ENCODE measurements at places on chromosomes 2 and 18.

DNA sequence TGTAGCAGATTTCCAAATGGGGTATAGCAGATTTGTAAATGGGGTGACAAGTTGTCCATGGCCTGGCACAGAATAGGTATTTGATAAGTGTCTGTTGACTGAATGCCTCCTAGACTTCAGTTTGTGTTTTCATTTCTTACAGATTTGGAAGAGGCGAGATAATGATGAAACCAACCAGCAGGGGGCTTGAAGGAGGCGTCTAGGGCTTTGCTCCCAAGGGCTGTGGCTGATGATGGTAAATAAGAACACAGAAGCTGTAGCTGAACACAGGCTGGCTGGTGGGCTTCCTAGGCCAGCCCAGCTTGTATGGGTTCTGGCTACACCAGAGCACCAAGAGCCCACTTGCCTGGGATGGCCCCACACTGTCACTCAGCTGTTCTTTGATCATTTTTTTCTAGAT lies 19.4 kb downstream of the SFTPB start:
- no peak for DNase-seq

DNA sequence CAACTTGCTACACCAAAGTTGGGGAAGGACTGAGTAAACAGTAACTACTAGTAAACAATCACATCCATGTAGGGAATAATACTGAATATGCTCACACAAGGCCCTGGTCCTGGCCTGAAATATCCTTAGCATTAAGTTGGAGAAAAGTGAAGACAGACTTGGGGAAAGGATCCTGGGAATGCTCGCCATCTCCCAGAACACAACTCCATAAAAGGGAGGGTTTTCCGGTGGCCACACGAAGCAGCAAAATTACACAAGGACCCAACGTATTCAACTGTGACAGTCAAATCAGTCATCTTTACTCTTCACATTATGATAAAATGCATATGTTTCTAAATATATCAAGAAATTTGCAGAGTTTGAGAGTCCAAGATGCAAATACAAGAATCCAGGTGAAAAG lies 7.3 kb downstream of the NEMP2 start:
- DNase-seq = no peak

- no peak for DNase-seq
Measured at GRCh38 chr2:45964223-45964841, 312.9 kb downstream of the PRKCE start.

DNA sequence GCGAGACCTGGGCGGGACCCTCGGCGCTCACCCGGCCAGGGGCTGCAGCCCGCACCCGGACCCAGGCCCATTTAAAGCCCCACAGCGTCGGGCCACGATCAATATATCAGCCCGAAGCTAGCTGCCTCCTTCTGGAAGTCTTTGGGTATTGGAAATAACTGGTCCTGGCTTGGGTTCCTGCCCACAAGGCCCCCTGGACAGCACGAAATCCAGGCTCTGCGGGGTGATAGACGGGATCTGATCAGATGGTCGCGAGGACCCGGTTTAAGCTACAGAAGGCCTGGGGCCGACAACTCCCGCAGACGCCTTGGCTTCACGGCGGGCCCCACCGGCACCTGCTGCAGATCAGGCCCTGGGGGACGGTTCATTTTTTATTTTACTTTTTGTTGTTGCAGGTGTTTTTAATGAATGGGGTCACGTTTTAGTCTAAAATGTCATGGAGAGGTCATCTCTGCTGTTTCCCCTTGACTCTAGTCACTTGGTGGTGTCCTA lies 362 bp upstream of the PSTPIP2 start:
- DNase-seq = no peak

- DNase-seq = no peak
Measured at GRCh38 chr2:230043461-230043860, 25.3 kb downstream of the SLC16A14 start.

DNA sequence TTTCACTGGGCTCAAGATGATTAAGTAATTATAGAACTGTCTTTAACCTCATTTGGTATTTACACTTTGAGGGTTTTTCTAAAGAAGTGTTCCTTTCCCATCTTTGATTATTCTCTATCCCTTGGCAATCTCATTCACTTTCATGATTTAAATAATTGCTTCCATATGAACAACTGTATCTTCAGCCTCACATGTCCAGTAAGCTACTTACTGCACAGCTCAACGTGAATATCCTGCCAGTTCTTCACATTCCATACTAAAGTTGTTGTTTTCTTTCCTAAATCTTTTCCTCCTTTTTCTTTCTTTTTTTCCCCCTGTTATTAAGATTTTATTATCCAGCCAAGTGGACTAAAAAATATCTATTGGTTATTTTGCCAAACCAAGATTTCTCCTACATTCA lies 37.7 kb downstream of the ZC3H15 start:
- DNase-seq = no peak

DNA sequence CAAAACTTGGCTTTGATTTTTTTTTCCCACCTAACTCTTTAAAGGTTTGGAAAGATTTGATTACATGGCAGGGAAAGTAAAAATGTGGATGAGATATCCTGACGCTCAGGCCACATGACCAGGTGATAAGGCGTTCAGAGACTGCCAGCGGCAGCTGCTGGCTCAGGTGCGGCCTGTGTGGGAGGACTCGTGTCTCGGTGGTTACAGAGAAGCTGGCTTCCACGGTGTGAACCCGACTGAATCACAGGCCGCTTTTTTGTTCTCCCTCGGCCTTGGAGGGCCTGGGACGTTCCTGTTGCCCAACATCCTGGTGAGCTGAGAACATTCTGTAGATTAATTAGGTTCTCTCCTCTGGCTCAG lies 124.2 kb upstream of the ZNF516 start:
- no peak for DNase-seq

DNA sequence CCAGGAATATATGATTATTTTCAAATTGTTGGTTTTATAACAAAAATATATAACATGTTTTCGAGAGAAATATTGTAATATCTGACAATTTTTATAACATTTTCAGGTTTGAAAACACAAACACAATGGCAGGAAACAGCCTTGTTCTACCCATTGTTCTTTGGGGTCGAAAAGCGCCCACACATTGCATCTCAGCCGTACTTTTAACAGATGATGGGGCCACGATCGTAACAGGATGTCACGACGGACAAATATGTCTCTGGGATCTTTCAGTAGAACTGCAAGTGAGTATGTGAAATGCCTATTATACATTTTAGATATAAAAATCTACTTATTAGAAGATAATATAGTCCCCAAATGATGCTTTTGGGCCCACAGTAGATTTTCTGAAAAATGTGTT lies 21.2 kb downstream of the WDR7 start:
- no peak for DNase-seq

DNA sequence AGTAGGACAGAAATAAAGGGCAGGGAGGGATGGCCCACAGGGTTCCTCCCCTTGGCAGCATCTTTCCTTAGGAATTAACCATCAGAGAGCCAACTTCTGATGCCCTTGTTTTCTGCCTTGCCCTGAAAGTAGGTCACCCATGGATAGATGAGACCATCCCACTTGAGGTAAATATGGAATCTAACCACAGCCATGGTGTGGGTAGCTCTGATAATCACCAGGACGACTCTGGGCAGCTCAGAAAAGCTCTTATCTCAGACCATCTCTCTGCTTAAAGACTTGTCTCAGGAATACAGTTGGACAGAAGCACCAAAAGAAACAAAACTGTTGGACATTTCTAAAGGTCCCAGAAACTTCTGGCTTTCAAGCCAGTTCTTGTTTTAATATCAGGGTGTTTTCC lies 101.4 kb upstream of the CELF4 start:
- DNase-seq = no peak

DNA sequence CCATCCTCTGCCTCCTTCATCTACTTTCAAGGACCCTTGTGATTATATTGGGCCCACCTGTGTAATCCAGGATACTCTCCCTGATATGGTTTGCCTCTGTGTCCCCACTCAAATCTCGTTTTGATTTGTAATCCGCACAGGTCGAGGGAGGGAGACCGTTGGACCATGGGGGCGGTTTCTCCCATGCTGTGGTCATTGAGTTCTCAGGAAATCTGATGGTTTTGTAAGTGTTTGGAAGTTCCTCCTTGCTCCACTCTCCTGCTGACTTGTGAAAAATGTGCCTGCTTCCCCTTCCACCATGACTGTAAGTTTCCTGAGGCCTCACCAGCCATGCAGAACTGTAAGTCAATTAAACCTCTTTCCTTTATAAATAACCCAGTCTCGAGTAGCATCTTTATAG lies 42.0 kb upstream of the EML6 start:
- no peak for DNase-seq

DNA sequence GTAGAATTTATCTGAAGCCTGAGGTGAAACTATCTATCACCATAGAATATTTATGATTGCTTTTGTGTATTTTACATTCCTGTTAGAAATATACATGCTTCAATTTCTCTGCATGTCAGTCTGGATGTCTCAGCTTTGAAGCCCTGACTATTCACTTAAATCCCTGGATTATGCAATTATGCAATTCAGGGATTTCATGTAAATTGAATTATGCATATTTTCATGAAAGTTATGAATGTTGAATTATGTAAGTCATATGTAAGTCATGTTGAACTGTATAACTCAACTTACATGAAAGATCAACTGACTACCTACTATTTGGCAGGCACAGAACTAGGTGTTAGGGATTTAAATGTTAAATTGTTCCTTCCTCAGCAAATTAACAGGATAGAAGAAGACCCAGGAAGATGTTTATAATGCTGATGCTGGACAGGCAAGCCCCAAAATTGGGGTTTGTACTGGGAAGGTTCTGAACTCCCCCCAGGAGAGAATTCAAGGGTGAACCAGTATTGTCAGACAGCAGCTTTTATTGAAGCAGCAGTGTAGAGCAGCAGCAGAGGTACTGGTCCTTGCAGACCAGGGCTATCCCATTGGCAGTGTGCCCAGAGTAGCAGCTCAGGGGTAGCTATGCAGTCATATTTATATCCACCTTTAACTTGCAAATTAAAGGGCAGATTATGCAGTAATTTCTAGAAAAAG lies 236.5 kb downstream of the ZNF804A start:
- no peak for DNase-seq

DNA sequence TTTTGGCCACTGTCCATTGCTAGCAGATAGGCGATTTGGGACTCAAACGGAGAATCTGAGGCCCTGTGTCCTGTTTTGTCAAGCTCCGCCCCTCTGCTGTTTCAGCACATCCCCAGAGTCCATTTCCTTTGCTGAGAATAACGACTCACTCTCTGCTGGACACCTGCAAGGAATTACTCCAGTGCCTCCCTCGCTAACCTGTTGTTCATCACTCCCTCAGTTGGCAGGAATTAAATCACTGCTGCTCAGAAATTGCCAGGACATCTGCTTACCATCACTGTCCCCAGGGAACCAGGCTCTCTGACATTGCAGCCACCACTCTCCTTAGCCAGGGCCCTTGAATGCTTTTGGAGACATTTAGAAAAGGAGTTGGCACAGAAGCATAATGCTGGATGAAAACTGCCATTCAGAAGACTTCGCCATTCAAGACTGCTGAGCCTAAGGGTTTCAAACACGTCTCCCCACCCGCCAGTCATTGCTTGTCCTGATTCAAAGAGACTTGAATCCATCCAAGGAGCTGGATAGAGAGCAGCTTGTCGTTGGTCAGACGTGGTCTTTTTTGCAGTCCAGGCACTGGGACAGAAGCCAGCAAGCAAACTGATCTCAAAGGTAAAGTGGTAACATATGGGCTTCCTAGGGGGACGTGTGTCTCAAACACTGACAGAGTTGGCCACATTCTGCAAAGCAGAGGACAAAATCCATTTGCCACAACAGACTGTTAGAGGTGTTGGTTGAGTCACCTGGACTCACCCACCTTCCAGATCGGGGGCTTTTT lies 155.3 kb downstream of the UXS1 start:
- DNase-seq = no peak
